ENCODE measurements at places on chromosomes 5 and 9.

DNA sequence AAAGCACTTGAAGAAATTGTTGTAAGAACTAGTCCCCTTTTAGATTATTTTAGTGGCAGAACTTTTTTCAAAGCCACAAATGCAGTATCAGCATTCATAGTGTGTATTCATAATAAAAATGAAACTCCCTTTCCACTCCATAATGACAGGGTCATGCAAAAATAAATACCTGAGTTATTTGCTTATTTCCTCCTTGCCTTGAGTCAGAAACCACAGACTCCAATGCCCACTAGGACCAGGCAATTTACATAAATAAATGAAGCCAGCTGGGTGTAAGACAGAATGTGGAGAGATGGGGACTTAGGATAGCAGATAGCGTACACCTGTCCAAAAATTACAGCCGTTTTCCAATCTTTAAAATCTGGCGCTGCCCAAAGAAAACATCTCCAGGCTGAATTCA, 417.8 kb downstream of the TMEM161B start:
- no peak for DNase-seq

DNA sequence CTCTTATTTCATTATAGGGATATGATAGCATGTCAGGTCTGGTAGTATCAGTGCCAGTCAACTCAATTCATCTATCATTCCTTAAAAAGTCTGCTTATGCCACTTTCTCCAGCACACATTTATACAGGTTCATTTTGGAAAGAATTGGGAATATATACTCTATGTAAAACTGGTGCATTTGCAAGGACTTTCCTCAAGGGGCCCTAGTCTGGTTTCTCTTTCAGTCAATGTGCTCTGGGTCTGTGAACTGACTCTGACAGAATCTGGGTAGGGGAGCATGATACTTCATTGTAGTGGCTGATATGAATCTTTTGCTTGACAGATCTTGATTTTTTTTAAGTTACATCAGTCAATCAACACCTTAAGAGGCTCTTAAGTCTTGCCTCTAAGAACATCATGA, 313.9 kb downstream of the HTR1A start:
- DNase-seq, result no peak

- no peak for DNase-seq
Measured at GRCh38 chr9:73911804-73912203, 585.3 kb upstream of the RORB start.

GRCh38 chr5:147075187-147075586, 159.6 kb upstream of the STK32A start:
- no peak for DNase-seq

GRCh38 chr9:120571443-120572257, 8.3 kb downstream of the CDK5RAP2 start:
- DNase-seq, result no peak

GRCh38 chr5:92041206-92041605, 658.1 kb upstream of the ARRDC3 start:
- no peak for DNase-seq

- no peak for DNase-seq
Measured at GRCh38 chr5:129770024-129770820, 22.3 kb downstream of the MINAR2 start.

- no peak for DNase-seq
Measured at GRCh38 chr5:135641734-135642487, 63.1 kb upstream of the CXCL14 start.

DNA sequence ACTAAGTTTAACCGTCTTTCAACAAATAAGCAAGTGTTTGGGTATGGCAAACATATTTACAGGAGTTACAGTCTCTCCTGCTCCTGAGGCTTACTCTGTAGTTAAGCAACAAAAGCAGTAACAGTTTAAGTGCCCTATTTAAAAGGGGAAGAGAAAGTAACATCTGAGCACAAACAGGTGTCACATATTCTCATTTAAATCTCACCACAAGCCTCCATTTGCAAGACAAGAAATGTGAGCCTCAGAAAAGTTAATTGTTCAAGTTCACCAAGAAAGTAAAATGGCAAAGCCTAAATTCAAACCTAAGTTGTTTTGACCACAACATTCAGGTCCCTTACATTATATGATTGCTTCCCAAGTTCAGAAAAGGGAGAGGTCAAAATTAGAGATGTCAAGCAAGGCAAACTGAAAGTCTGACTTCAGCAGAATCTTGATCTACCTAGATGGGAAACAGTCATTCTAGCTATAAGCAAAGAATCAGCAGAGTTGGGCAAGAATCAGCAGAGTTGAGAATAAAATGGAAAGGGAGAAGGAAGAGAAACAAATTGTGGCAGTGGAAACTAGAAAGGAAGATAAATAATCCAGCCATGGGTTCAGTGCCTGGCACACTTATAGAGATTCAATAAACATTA, 93.4 kb downstream of the STRBP start:
- no peak for DNase-seq

GRCh38 chr5:57532513-57533497, 50.2 kb upstream of the ACTBL2 start:
- no peak for DNase-seq

- no peak for DNase-seq
Measured at GRCh38 chr9:134386951-134387831, 60.9 kb downstream of the RXRA start.

GRCh38 chr5:119290161-119290569, 65.7 kb upstream of the TNFAIP8 start:
- no peak for DNase-seq

- DNase-seq, result no peak
Measured at GRCh38 chr5:73726606-73727231, 100.7 kb downstream of the ARHGEF28 start.

- DNase-seq, result no peak
Measured at GRCh38 chr5:131285703-131286399, 22.0 kb downstream of the CDC42SE2 start.

GRCh38 chr9:88991066-88992034, at the start of gene S1PR3:
S1PR3 (plus strand) TSS chr9:88991468; CDS start chr9:89001201, 9,733 bp downstream.
- DNase-seq, result peak; percentile 73

DNA sequence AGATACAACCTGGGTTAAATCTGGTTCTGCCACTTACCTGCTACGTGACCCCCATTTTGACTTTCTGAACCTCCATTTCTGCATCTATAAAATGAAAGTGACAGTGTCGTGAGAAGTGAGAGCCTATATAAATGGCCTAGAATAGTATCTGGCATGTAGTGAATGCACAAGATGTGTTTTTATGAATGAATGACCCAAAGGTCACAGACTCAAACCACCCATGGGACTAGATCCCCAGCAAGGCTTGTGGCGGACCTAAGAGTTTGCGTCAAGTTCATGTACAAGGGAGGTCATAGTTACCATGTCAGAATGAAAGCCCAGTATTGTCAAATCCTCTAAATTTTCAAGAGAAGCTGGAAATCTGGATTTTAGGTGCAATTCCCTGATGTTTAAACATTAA, 11.2 kb upstream of the SETD9 start:
- DNase-seq, result no peak

DNA sequence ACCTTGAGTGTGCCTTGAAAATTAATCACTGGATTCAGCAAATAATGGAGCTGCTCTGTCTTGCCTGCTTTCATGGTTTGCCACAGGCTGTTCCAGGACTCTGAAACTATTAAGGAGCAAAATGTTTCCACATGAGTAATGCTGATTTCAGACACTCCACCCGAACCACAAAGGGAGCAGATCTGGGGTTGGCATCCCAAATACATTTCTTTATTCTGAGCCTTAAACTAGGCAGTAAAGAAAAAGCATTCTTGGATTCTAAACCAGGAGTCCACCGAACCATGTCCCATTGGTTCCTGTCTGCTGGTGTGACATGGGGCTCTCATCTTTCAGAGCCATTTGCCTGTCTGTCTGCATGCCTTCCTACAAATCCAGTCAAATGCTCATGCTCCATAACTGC, 10.1 kb upstream of the C1QTNF3 start:
- DNase-seq, result no peak

GRCh38 chr9:22574740-22575139, 128.1 kb downstream of the DMRTA1 start:
- DNase-seq, result no peak

DNA sequence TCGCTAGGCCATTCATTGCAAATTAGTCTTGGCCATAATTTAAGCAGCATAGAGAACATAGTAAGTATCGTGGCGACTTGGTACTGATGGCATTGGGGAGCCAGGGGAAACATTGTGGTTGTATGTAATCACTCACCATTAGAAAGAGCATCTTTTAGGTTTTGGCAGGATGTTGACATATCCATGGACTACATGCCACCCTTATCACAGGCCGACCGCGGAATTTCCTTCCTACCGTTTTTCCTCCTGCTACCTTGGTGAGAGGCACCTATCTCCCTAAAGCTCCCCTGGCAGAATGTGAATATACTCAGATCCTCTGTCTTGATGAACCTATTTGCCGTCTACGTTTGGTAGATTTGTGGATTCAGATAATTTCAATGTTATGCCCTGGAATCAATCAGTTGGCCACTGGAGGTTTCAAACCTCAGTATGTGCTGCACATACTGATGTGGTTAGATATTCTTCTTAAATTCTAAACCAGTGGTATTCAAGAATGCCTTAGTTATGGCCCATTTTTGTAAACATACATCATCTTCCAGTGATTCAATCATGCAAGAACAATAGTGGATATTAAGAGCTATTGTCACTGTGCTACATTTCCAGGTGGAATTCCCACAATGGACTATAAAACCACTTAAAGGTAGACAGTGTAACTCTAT, 271.0 kb upstream of the HAPLN1 start:
- DNase-seq, result no peak

DNA sequence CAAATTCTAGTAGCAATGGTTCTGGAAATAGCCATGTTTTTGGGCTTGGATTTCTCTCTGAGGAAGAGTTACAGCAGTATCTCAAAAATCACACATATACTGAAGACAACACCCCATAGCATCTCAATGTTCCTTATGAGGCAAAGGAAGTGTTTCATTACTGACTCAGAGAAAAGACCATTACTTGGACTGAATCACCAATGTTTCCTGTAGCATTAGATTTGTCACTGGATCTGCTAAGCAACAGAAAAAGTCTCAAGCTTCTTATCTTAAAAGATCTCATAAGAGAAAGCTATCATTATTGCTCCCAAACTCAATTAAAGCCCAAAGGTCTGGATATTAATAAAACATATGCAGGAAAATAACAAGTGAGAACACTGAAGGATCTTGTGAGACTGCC, 272.4 kb downstream of the ADAMTS6 start:
- no peak for DNase-seq

GRCh38 chr9:19116107-19116790, 11.0 kb downstream of the PLIN2 start:
- no peak for DNase-seq

DNA sequence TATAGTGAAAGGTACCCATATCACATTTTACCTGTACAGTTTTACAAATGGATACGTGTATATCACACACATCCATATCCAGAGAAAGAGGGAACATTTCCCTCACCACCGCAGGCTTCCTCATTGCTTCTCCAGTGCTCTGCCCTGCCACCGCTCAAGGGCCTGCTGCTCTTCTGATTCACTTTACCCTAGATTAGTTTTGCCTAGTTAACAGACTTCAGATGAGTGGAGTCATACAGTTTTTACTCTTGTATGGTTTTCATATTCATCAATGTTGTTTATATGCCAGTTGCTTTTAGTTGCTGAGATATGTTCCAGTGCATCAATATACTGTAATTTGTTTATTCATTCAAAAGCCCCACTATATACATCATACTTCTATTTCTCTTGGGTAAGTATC, 53.9 kb upstream of the POMT1 start:
- no peak for DNase-seq

GRCh38 chr5:142883025-142883424, 112.8 kb downstream of the ARHGAP26 start:
- no peak for DNase-seq

GRCh38 chr5:139397921-139398320, 3.0 kb upstream of the PROB1 start:
- DNase-seq, result no peak

DNA sequence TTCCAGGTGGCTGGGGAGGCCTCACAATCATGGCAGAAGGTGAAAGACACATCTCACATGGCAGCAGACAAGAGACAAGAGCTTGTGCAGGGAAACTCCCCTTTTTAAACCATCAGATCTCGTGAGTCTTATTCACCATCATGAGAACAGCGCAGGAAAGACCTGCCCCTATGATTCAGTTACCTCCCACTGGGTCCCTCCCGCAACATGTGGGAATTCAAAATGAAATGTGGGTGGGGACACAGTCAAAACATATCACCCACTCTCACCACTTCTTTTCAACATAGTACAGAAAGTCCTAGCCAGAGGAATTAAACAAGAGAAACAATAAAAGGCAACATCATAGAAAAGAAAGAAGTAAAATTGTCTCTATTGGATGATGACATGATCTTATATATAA, 223.4 kb upstream of the SLC24A2 start:
- no peak for DNase-seq

- no peak for DNase-seq
Measured at GRCh38 chr5:88489364-88489763, 220.7 kb upstream of the TMEM161B start.

DNA sequence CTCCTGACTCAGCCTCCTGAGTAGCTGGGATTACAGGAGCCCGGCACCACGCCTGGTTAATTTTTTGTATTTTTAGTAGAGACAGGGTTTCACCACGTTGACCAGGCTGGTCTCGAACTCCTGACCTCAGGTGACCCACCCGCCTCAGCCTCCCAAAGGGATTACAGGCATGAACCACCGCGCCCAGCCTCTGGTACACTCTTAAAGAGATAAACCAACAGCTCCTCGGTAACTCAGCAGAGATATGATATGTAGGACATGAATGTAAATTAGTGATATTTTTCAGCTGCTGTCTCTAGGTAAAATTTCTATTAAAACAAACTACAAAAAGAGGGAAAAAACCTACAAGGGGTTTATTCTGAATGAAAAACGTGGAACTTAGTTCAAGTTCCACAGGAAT, 42.8 kb upstream of the HK3 start:
- no peak for DNase-seq

DNA sequence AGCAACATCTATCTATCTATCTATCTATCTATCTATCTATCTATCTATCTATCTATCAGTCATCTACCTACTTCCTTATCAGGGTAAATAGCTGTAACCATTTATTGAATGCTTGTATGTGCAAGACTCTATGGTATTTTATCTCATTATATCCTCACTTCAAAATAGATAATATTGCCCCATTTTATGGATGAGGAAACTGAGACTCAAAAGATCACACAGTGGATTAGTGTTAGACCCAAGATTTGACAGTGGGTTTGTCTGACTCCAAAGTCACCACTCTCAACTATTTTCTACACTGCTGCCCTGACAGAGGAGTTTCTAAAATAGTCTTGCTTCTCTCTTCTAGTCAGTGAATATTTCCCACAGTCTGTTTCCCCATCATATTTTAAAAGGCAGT, 94.3 kb upstream of the NR3C1 start:
- DNase-seq, result no peak

GRCh38 chr5:106392766-106393165, 1278.0 kb downstream of the EFNA5 start:
- DNase-seq, result no peak

DNA sequence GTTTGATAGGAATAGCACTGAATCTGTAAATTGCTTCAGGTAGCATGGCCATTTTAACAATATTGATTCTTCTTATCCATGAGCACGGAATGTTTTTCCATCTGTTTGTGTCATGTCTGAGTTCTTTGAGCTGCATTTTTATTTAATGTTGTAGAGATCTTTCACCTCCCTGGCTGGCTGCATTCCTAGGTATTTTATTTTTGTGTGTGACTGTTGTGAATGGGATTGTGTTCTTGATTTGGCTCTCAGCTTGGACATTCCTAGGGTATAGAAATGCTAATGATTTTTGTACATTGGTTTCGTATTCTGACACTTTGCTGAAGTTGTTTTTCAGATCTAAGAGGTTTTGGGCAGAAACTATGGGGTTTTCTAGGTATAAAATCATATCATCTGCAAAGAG, 152.9 kb upstream of the CHD1 start:
- DNase-seq, result no peak

- no peak for DNase-seq
Measured at GRCh38 chr9:104849023-104849422, 78.9 kb downstream of the ABCA1 start.

GRCh38 chr5:96321345-96321744, 111.7 kb downstream of the PCSK1 start:
- no peak for DNase-seq

All from HEK293T (cell line).